ENCODE measurements at places on chromosomes 6 and 20.
A peak's percentile ranks its signal among the peaks of the same experiment; 100 is the strongest.

- DNase-seq, result no peak
Measured at GRCh38 chr6:169942173-169942572, 190.8 kb downstream of the ERMARD start.

DNA sequence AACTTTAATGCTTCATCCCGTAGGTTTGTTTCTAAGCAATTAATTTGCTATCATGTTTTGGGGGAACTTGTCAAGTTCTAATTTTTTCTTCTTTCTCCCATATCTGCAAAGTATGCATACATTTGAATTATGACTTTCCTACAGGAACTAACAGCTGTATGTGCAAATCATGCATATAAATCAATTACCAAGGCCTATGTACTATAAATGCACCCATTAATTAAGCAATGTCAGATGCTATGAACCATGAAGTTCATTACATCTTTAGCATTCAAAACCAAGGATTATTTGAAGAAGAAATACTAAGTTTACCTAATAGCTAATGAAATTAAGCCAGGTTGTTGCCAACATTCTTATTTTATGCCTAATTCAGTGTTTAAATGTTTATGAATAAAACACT is 851.3 kb downstream of the TFAP2A start:
- no peak for DNase-seq

DNA sequence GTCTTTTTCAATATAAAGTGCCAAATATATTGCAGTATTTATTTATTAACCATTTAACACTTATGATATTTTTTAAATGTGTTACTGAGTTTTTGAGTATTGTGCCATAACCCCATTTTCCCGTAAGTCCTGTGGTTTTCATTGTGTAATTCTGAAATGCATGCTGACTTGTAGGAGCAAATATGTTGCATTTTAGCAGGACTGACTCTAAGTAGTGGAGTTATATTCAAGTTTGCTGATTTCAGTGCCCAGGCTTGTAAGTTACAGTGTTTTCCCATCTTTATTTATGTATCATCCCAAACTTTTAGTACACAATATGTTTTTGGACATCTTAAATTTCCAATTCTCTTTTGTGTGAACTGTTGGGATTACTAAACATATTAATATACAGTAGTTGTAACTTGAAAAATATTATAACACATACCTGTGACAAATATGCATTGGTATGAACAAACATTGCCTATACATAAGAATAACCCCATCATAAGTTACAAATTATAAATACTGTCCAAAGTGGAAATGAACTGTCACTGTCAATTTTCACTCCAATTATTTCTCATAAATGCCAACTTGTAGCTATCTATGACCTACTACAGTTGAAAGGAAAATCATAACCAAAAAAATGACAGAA is 179.3 kb upstream of the RUNX2 start:
- DNase-seq, result no peak

GRCh38 chr6:137494988-137495702 is 951 bp upstream of the OLIG3 start:
- DNase-seq, result no peak

DNA sequence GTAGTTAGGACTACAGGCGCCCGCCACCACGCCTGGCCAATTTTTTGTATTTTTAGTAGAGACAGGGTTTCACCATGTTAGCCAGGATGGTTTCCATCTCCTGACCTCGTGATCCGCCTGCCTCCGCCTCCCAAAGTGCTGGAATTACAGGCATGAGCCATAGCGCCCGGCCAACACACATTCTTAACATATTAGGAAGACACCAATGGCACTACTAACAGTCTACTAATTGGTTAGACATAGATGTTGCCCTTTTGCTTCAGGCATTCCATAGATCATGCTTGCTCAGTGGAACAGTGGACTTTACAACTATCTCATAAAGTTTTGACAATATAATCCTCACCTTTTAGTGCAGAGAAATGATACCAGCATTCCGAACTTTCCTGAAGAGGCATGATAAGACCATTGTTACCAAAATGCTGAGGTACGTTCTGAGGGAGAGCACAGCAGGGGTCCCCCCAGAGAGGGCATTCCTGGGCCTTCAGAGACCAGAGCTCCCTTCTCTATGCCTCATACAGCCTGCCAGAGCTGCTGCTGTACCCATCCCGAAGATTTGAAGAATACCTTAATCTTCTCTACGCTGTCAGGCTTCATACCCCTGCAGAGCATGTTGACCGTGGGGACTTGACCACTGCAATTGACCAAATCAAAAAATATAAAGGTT is 89.4 kb downstream of the ECT2L start:
- DNase-seq, result no peak

DNA sequence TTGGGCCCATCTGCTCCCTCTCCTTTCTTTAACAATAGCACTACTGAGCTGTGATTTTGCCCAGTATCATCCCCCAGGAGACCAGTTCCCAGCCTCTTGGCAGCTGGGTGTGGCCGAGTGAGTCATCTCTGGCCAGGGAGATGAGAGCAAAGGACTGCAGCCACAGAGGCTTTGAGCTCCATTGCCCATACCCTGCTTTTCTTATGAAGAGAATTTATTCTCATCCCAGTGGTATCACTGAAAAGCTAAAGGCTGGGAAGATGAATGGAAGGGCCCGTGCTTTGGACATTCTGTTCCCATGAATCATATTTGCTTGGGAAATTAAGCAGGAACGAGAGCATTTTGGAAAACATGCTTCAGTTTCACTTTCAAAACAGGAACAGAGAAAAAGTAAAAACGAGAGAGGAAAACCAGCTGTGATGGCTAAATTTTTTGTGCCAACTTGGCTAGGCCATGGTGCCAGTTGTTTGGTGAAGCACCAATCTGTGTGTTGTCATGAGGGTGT is 14.9 kb downstream of the CST3 start:
- peak; percentile 68 for DNase-seq

- peak; percentile 33 for DNase-seq
Measured at GRCh38 chr20:57716901-57717300, 7.1 kb upstream of the PMEPA1 start.

DNA sequence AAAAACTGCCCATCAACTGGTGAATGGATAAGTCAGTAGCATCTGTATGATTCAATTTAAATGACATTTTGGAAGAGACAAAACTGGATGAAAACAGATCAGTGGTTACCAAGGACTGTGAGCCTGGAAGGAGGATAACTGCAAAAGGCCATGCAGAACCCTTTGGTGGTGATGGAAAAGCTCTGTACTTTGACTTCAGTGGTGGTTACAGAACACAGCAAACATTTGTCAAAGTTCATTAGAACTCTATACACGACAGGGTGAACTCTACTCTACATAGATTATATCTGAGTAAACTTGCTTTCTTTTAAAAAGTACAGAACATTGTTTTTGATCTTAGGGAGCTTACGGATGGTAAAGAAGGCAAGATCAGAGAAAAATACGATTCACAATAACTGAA is 111.9 kb upstream of the HTR1E start:
- no peak for DNase-seq

DNA sequence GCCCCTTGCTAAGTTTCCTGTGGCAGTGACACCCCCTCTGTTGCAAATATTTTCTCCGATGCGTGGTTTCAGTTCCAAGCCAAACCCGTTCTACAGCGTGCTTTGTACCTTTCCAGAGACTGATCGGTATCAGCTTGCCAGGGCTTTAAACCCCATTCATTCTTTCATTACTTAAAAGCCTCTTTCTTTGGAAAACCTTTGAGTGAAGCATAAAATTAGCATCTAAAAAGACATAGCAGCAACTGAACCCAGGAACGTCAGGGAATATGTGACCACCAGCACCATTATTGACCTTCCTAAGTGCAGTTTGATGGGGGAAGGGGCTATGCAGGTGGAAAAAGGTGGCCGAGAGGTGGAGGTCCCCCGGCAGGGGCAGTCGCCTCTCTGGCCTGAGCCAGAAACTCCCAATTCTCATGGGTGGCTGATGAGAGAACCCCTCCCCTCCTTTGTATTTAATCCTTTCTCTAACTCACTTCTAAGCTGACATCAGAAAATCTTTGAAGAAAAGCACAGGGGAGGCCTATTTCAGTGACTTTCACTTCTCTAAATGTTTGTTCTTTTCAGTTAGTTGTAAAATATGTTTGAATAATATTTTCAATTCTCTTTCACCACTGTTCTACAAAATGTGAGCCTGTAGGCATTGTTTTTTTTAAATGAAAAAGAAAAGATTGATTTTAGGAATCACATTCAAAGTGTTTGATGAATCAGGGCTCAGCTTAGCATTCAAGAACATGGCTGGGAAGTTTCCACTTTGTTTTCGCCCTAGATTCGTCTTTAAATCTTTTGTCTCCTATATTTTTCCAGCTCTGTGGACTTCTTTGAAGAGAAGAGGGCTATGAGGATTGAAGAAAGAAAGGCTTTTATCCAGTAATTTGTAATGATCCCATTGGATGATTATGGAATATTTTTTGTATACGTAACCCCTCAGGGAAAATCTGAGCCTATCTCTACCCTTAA is 89.2 kb downstream of the RSPH3 start:
- DNase-seq, result peak; percentile 38

GRCh38 chr20:21315138-21315537 is 12.0 kb downstream of the XRN2 start:
- peak; percentile 89 for DNase-seq

DNA sequence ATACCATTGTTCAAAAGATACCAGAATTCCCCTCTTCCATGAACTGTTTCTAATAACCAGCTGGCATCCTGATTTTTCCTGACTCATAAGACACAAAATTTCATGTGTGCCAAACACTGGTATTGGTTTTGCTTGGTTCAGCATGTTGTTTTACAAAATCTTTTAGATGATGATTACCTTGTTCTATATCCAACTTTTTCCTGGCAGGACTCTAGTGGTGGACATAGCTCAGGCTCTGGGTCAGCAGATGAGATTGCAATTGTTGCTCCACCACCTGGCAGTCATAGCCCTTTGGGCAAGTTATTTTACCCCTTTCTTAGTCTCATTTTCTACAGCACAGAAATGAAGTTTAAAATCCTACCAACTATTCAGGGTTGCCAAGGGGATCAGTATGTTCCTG is 6.2 kb downstream of the TRIM38 start:
- DNase-seq, result no peak

DNA sequence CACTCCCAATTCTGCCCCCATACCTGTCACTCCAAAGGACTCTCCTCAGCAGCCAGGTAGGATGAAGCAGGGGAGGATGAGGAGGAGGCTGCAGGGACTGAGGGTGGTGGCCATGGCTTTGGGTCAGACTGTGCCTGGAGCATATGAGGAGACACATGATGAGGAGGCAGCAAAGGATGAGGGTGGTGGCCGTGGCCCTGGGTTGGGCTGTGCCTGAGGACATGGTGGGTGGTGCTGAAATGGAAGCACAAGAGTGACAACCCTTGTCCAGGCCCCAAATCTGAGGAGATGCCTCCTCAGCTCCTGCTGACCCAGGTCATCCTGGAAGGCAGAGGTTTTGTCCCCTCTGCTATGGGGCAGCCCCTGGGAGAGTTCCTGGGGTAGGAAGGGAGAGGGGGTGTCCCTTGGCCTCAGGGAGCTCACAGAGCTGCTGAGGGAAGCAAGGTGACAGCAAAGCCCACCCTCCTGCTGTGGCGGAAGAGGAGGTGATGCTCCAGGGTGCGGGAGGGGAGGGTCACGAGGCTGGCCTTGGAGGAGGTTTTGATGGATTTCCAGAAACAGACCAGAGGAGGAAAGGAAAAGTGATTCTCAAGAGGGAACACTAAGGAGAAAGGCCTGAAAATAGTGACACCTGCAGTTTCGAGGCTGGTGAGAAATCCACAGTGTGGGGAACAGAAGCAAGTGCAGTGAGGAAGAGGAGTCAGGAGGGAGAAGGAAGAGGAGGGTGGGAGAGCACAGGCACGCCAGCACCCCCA is 4.6 kb downstream of the RAET1G start:
- no peak for DNase-seq

DNA sequence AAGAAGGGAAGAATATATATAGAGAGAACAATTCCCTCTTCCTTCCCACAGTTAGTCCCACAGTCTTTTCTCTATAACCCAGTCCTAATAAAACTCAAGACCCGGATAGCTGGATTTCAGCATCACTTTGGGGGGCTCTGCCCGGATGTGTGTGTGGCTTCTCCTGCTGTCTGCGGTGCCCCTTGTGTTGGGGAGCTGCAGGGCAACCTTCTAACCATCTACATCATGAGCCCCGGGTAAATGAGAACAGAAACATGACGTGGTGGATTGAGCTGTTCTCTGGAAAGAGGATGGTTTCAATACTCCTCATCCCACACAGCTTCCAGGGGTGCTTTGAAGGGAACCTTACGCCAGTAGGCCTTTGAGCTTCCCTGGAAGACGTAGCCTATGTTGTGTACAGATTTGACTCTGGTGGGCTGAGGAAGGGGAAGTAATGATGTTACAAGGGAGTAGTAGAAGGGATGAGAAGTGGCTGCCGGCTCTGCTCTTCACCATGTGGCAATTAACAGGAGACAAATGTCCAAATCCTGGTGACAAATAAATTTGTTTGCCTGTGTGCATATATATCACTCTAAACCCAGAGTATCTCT is 13.5 kb upstream of the PRDM1 start:
- peak; percentile 32 for DNase-seq

- DNase-seq, result no peak
Measured at GRCh38 chr20:12086359-12086758, 168.7 kb downstream of the BTBD3 start.

DNA sequence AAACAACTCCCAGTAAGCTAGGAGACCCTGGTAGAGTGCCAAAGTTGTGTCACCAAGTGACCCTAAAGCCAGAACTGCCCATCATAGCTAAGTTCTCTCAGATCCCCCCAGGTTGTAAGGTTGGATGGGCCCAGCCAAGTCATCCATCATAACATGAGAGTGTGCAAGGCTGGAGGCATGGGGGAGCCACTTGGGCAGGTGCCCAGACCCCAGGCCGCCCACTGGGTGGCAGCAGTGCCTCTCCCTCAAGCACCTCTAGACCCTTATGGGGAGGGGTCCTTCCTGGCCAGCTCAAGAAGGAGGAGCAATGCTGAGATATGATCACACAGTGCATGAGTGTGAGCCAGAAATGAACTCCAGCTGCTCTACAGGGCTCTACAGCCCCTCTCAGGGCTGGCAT is 154.5 kb downstream of the MYLK4 start:
- DNase-seq, result no peak

GRCh38 chr20:17681726-17682102 is 328 bp downstream of the RRBP1 start:
- DNase-seq, result no peak

DNA sequence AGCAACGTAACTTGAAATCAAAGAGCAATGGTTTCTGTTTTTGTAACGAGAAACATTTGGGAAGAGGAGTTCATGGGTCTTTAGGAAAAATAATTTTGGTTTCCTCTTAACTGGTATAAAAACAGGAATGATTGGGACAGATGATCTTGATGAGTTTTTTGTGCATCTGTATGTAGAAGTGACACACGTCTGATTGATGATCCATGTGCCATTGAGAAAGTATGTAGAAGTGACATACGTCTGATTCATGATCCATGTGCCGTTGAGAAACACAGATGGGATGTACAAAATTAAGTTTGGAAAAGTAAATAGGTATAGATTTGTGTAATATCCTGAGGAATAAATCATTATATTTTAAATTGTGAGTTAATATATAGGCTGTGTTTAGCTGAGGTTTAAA is 2.1 kb downstream of the KIAA1586 start:
- no peak for DNase-seq

Data from inflammatory macrophage treated with lipopolysaccharide for 1 hour (primary cell).